ENCODE measurements at places on chromosomes 16 and 17.

DNA sequence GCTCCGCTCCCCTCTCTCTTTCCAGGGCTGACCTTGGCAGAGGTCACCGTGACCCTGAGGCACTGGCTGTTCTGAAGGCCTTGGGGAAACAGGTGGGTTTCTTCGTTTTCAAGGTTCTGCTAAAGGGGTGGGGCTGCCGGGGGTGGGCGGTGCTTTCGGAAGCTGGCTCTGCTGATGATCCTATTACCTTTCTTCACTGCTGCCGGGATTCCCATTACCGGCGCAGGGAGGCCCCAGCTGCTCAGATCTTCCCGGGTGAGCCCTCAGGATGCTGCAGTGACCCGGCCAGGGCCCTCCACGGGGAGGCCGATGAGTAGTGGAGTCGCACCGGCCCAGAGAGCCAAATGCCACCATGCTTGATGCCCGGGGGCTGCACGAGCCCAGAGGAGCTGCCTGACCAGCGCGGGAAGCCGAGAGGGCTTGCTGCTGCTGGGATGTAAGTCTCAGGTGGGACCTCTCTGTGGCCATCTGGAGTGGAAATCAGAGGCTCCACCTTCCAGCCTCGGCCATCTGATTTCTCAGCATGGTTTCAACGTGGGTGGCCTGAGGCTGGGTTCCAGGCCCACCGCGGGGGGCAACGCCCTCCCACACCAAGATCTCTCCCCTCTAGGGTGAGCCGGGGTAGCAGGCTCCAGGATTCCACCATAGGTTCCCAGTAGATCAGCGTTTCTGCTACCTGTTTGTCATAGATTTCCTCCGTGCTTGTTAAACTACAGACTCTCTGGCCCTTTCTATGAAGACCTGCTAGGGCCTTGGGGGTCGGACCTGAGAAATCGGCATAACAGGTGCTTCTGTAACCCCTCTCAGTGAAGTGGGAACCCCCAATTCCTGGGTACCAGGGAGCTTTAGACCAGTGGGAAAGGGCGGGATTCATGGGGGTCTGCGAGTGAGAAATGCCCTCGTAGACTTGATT lies 21.6 kb upstream of the ADCY7 start:
- H3K27me3 ChIP-seq: peaks cover 20% of the 10 kb centered on the region
- H3K36me3 ChIP-seq: no peaks in the 10 kb centered on the region
- DNase-seq: no peak
- H3K27ac ChIP-seq: no peak overlapping the region
- no peak overlapping the region for H3K4me3 ChIP-seq
- H3K4me1 ChIP-seq: peaks cover 10% of the 10 kb centered on the region

- DNase-seq: peak; percentile 44
- H3K4me1 ChIP-seq: no peaks in the 10 kb centered on the region
- H3K36me3 ChIP-seq: no peaks in the 10 kb centered on the region
Observed at GRCh38 chr17:44376124-44376523, 12.5 kb upstream of the FAM171A2 start.

GRCh38 chr16:89121691-89122321 lies 28.2 kb downstream of the ACSF3 start:
- peaks cover 85% of the 10 kb centered on the region for H3K36me3 ChIP-seq
- DNase-seq: no peak
- H3K4me3 ChIP-seq: no peak overlapping the region
- no peak overlapping the region for H3K27ac ChIP-seq
- no peaks in the 10 kb centered on the region for H3K4me1 ChIP-seq

DNA sequence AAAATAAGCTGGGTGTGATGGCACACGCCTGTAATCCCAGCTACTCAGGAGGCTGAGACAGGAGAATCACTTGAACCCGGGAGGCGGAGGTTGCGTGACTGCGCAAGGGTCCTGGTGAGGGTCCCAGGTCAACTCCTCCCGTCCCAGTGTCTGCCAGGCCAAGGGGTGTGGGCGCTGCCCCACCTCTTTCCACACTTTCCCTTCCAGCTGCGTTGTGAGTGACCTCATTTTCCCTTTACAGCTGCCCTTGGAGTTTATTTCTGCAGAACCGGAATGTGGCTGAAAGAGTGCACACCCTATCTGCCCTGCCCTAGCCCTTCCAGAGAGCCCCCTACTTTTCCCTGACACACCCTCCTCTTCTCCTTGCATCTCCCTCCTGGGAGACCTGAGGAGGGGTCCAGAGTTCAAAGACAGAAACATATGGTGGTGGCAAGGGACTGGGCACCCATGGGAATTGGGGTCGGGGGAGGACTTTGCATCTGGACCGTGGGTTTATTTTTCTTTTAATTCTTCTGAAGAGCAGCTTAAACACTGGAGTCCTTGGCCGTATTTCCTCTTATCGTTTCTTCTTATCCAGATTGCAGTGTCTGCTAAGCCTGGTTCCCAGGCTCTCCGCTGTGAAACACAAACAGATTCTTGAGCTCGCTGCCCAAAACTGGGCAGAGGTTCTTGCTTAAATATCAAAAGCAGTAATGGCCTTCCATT lies 20.9 kb downstream of the MRC2 start:
- peaks cover 14% of the 10 kb centered on the region for H3K4me1 ChIP-seq
- H3K4me3 ChIP-seq: no peak overlapping the region
- no peak overlapping the region for H3K27ac ChIP-seq
- DNase-seq: no peak
- no peaks in the 10 kb centered on the region for H3K36me3 ChIP-seq

- no peaks in the 10 kb centered on the region for H3K36me3 ChIP-seq
- no peak for DNase-seq
- H3K27ac ChIP-seq: no peak overlapping the region
Observed at GRCh38 chr16:9813665-9814064, 368.6 kb downstream of the GRIN2A start.

- no peak for DNase-seq
- no peak overlapping the region for H3K4me3 ChIP-seq
- no peaks in the 10 kb centered on the region for H3K36me3 ChIP-seq
- no peak overlapping the region for H3K27ac ChIP-seq
- no peaks in the 10 kb centered on the region for H3K4me1 ChIP-seq
- no peaks in the 10 kb centered on the region for H3K27me3 ChIP-seq
Observed at GRCh38 chr16:54493594-54493993, 207.0 kb upstream of the IRX3 start.

GRCh38 chr17:15432807-15433611 lies 34.4 kb downstream of the CDRT4 start:
- H3K36me3 ChIP-seq: no peaks in the 10 kb centered on the region
- H3K27me3 ChIP-seq: no peaks in the 10 kb centered on the region
- H3K4me3 ChIP-seq: no peak overlapping the region
- DNase-seq: no peak
- H3K4me1 ChIP-seq: peaks cover 8% of the 10 kb centered on the region
- no peak overlapping the region for H3K27ac ChIP-seq

GRCh38 chr17:38797158-38797490 lies 2.2 kb downstream of the PIP4K2B start:
- H3K27ac ChIP-seq: peak overlapping the region; percentile 80
- H3K27me3 ChIP-seq: no peaks in the 10 kb centered on the region
- DNase-seq: no peak
- peaks cover 60% of the 10 kb centered on the region for H3K36me3 ChIP-seq
- H3K4me3 ChIP-seq: no peak overlapping the region

DNA sequence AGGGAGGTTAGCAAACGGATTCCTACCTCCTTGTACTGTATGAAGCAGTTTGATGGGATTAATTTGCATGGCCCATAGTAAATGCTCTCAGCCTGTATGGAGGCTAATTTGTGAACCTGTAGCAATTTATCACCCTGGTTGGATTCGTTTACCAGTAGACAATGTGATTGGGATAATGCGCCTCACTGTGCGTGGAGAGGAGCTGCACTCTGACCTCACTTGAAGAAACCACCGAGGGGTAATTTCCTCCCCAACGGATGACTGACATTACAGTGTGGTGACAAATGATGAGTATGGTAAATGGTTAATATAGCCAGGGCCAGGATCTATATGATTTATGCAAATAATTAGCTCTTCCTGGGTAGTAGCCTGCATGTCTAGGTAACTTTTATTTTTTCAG lies 479.1 kb upstream of the RBFOX1 start:
- no peaks in the 10 kb centered on the region for H3K36me3 ChIP-seq
- H3K27ac ChIP-seq: no peak overlapping the region
- DNase-seq: no peak
- no peak overlapping the region for H3K4me3 ChIP-seq
- no peaks in the 10 kb centered on the region for H3K4me1 ChIP-seq
- H3K27me3 ChIP-seq: no peaks in the 10 kb centered on the region

DNA sequence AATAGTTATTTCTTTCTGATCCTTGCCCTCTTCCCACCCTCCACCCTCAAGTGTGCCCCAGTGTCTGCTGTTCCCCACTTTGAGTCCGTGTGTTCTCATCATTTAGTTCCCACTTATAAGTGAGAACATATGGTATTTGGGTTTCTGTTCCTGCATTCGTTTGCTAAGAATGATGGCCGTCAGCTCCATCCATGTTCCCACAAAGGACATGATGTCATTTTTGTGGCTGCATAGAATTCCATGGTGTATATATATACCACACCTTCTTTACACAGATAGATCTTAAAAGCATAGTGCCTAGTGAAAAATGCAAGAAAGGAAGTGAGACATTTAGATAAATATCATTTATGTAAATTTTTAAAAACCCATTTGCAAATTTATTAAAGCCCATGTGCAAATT lies 33.1 kb downstream of the HS3ST2 start:
- no peak for DNase-seq
- H3K27me3 ChIP-seq: peaks cover 12% of the 10 kb centered on the region
- no peaks in the 10 kb centered on the region for H3K36me3 ChIP-seq

- DNase-seq: no peak
- H3K36me3 ChIP-seq: peaks cover 4% of the 10 kb centered on the region
- no peak overlapping the region for H3K4me3 ChIP-seq
- H3K4me1 ChIP-seq: peaks cover 26% of the 10 kb centered on the region
- no peak overlapping the region for H3K27ac ChIP-seq
Observed at GRCh38 chr17:64778240-64779097, 116.4 kb upstream of the SMURF2 start.

DNA sequence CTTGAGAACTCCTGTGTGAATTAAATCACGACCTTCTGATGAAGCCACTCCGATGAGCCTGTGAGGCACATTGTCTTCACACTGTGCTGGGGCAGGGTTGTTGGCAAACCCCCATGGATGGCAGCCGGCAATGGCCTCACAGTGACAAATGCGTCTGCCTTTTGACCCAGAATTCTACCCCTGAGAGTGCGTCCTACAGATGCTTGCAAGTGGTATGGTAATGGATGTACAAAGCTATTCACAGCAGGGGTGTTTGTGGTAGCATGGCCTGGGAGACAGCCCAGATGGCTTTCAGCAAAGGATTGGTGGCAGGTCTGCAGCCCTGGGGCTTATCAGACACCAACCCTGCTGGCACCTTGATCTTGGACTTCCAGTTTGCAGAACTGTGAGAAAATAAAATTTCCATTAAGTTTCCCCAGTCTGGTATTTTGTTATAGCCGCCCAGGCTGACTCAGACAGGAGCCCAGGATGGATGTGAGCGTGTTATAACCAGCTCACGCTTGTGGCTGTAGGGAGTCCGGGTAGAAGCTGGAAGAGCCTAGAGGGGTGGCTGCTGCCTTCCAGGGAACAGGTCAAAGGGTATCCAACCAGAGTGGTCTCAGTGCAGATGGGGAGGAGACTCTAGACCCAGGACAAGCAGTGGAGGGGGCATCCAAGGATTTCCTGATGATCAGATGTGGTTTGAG lies 10.1 kb downstream of the AFMID start:
- no peak overlapping the region for H3K27ac ChIP-seq
- H3K36me3 ChIP-seq: peaks cover 56% of the 10 kb centered on the region
- no peaks in the 10 kb centered on the region for H3K4me1 ChIP-seq
- DNase-seq: no peak
- no peaks in the 10 kb centered on the region for H3K27me3 ChIP-seq
- no peak overlapping the region for H3K4me3 ChIP-seq

DNA sequence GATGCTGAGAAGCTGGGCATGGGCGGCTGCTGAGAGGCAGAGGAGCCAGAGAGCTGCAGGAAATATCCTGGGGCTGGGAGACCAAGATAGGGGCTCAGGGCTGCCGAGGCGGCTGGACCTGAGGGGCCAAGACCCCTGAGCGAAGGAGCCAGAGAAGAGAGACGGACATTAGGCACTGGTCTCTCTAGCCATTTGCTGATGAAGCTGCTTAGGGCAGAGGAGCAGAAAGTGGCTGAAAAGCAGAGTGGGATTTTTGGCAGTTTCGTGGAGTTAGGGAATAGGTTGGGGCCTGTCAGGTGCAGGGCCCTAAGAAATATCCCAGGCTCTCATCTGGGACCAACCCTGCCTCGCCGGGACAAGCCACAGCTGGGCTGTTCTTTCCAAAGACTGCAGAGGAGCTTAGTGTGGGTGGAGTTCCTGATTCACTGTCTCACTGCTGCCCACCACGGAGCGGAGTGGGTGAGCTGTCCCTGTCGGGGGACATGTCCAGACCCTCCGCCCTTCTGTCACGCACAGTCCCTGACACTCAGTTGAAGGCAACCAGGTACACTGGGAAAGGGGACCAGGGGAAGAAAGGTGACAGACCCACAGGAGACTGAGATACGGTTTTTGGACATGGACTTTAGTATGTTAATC lies 11.3 kb upstream of the DNASE1 start:
- H3K36me3 ChIP-seq: peaks cover 29% of the 10 kb centered on the region
- H3K4me1 ChIP-seq: no peaks in the 10 kb centered on the region
- no peak overlapping the region for H3K4me3 ChIP-seq
- no peaks in the 10 kb centered on the region for H3K27me3 ChIP-seq
- no peak for DNase-seq
- no peak overlapping the region for H3K27ac ChIP-seq

DNA sequence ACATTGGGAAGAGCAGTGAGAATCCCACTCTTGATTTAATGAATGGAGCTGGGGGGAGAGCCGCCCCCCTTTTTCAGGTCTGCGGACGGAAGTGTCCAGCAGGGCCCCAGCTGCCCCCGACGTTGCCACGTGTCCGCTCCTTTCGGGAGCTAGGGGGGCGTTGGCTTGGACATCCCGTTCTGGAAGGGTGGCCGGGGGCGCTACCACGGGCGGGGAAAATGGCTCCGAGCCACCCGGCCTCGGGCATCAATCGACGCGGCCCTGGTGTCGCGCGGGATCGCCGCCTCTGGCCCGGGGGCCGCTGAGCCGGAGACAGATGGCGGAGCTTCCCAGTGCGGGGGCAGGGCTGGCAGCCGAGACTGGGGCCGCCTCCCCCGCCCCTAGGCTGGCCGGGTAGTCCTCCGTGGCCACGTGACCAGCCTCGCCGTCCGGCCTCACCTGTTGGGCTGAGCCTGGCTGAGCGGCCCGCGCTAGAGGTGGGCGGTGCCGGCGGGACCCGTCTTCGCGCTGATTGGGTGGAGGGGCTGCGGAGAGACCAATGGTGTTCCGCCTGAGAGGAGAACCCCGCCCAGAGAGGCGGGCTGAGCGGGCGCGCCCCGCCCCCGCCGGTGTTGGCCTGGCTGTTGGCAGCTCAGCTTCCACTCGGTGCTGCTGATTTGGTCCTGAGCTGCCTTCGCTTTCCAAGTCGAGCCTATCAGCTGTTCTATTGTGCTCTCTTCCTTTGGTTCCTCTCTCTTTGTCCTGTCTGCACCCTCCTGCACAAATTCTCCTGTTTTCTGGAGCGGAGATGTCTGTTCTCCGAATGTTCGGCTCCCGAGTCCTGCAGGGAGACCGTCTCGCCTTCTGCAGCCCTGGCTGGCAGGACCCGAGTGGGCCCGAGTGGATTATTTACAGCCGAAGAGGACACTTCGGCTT lies 8.3 kb downstream of the HS3ST3B1 start:
- H3K27ac ChIP-seq: no peak overlapping the region
- peaks cover 28% of the 10 kb centered on the region for H3K4me1 ChIP-seq
- H3K27me3 ChIP-seq: no peaks in the 10 kb centered on the region
- H3K4me3 ChIP-seq: no peak overlapping the region
- no peak for DNase-seq
- H3K36me3 ChIP-seq: peaks cover 22% of the 10 kb centered on the region

All from DND-41 (cell line).